ENCODE measurements at places on chromosomes 3 and 15. TPM values are rescaled to one million over a fixed set of nuclear protein-coding genes. Genes with fewer than 3 reads are reported as not detected.

GRCh38 chr3:50675179-50676030 is 678 bp downstream of the DOCK3 start:
- DNase-seq = peak; percentile 79

Gene PRR23B
- total RNA-seq = not detected

- peak; percentile 89 for DNase-seq
These were observed 34.5 kb downstream of the GPR171 start for GRCh38 chr3:151168269-151169094.

GRCh38 chr3:74000725-74001124 is 376.0 kb upstream of the PDZRN3 start:
- no peak for DNase-seq

DNA sequence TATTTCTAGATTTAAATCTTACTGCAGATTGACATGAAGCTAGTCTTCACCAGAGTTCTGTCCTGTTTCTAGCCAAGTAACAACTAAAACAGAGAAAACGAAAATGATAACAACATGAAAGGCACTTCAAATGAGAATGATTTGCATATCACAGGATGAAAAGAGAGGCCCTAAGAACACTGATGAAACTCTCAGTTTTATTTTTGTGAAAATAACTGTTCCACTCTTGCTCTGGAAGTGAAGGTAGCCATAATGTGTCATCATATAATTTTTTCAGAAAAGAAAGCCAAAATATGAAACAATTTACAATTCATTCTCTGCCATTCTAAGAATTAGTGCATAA is 274.4 kb downstream of the ADAMTSL3 start:
- no peak for DNase-seq

GRCh38 chr15:89731275-89731674 is 19.8 kb downstream of the MESP1 start:
- DNase-seq = no peak

Gene NRG4
- not detected for total RNA-seq

Gene ATP11B
- 96.0 TPM for total RNA-seq

DNA sequence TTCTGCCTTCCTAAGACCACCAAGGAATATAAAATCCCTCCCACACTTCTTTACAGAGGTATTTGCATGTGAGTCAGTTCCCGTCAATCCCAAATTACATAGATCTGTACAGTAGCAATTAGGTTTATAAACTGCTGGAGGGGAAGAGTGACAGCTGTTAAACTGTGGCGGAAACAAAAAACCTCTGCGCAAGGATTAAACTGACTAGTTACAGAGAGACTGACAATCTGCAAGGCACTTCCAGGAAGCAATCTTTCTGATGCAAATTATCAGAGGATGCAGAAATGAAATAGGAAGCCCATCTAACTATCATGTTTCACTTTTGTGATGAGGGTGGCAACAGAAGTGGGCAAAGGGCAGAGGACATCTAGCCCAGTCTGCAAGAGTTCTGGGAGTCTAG is 150.4 kb downstream of the RTP4 start:
- no peak for DNase-seq

Gene SOX2
- total RNA-seq = not detected

DNA sequence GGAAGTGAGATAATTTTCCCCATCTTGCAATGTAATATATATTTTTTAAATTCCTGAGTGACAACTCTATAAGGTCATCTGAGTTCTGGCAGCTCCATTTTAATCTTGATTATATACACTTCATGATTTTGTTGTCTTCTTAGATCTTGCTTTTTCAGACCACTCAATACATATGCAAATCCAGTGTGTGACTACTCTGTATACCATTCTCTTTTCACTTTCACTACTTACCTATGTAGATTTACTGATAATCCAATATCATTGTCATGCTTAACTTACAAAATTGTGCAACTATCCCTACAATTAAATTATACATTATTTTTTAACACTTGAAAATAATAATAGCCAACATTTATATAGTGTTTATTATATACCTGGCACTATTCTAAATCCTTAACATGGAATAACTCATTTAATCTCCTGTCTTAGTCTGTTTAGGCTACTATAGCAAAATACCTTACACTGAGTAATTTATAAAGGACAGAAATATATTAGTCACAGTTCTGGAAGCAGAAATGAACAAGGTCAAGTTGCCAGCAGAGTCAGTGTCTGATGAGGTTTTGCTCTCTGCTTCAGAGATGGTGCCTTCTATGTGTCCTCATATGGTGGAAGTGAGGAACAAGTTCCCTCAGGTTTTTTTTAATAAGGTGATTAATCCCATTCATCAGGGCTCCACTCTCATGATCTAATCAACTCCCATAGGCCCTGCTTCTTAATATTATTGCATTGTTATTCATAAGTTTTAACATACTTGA is 338.5 kb downstream of the TUSC7 start:
- DNase-seq = no peak

Gene XPC
- 27.8 TPM for total RNA-seq

Gene DZIP1L
- total RNA-seq = not detected

GRCh38 chr3:196344663-196345062 is 6.5 kb upstream of the TM4SF19 start:
- no peak for DNase-seq

DNA sequence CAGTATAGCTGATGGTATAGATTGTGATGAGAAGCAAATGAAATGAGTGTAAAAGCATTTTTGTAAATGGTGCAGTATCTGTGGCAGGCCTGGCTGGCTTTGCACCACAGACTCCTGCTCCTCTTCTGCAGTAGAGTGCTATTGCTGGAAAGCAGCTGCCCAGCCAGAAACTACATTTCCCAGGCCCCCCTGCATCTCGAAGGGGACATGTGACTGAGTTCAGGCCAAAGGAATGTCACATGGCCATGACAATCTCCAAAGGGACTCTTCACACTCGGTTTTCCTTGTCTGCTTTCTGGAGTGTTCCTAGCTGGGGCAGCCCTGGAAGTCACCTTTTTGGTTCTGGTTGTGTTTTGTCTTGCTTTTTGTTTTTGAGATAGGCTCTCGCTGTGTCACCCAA is 277.1 kb downstream of the SUCLG2 start:
- DNase-seq = no peak

Gene SECISBP2L
- 22.5 TPM for total RNA-seq

Gene SHC4
- 2.6 TPM for total RNA-seq

Data from activated CD4-positive, alpha-beta memory T cell treated with anti-CD3 and anti-CD28 coated beads for 36 hours (primary cell).